ENCODE measurements at places on chromosomes 4 and X.

DNA sequence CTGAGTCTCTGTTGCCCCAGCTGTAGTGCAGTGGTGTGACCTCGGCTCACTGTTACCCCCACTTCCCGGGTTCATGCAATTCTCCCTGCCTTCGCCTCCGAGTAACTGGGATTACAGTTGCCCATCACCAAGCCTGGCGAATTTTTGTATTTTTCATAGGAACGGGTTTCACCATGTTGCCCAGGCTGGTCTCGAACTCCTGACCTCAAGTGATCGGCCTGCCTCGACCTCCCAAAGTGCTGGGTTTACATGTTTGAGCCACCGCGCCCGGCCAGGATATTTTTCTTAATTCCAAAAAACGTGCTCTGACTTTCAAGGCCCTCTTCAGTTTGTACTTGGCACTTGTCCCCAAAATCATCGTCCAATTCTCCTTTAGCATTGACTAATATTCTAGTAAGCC lies 129.2 kb upstream of the EPHA5 start:
- DNase-seq, result no peak

GRCh38 chrX:15849555-15849954 lies 5.1 kb downstream of the AP1S2 start:
- no peak for DNase-seq

GRCh38 chrX:129115935-129116334 lies 407.4 kb downstream of the SMARCA1 start:
- no peak for DNase-seq

GRCh38 chrX:70088751-70089150 lies 26.5 kb downstream of the OTUD6A start:
- no peak for DNase-seq

DNA sequence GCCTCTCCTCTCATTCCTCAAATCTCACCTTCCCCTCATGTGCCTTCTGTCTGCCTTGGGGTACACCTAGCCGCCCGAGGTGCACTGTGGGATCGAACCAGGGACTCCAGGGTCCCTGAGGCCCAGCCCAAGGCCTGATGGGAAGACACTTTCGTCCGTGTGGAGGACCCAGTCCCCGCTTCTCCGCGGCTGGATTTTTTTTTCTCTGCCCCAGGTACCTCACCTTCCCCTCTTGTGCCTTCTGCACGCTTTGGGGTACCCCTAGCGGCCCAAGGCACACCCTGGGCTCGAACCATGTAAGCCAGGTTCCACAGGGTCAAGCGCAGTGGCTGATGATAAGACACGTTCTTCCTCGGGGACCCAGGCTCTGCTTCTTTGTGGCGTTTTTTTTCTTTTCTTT lies 530.7 kb downstream of the CWH43 start:
- no peak for DNase-seq

DNA sequence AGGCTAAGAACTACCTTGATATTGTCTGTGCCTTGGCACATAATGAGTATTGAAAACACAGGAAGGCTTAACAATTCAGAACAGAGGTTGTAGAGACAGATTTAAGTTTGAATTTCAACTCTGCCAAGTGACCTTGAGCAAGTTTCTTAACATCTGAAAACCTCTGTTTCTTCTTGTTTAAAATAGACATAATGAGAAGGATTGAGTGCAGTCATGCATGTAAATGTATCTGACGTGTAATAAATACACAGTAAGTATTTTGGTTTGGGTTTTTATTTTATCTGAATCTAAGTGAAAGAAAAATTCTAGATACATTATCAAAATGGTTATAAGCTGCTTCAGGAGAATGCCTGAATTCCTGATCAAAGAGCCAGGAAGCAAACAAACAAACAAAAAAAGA lies 111.9 kb downstream of the ANXA5 start:
- no peak for DNase-seq

GRCh38 chrX:45794995-45795337 lies 594.3 kb upstream of the DIPK2B start:
- no peak for DNase-seq

DNA sequence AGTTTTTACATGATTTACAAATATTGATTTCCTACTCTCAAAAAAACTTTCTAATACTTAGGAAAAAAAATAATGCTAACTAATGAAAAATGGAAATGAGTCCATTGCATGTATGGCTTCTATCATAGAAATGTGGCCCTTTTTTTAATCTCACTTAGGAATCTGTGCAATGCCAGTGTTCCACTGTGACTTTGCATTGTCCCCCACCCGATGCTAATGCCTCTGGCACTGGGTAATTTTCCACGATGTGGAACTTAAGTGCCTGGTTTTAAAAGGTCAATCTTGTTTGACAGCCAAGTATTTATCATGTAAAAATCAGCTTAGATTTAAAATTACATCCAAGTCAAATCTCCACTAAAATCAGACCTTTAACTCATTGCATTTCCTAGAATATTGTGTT lies 53.1 kb downstream of the SPATA4 start:
- DNase-seq, result no peak

DNA sequence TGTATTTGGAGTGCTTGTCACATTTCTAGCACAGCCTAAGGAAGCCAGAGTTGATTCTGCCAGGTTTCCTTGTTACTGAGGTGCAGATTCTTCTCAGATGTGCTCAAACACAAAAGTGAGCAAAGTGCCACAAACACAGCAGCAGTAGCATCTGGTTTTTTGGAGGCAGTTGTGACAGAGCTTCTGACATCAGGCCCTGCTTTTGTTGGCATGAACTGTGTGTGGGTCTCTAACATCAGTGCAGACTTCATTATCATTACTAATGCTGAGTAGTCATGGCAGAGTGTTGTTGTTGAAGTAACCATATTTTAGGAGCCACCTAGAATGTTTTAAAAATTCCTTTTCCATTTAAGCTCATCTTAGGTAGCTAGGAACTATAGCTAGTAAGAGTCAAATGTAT lies 656.6 kb downstream of the ANKRD50 start:
- no peak for DNase-seq

DNA sequence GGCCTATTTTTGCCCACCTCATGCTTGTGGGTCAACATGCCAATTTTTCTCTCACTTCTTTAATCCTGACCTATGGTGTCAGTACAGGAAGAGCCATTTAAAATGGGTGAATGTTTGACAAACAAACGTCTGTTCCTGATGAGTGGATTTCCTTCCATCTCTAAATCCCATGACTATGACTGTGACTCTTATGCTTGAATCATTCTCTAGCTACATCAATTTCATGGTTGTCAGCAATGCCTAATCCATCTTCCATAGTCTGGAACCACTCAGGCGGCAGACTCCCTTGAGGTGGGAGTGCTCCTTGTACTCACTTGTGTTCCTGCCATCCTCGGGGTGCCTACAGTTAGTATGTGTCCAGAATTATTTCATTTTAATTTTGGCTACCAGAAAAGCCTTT lies 194.9 kb upstream of the RPS6KA3 start:
- no peak for DNase-seq

GRCh38 chrX:129523079-129523911 lies at the start of gene SMARCA1:
Gene SMARCA1, minus strand, starts transcription at chrX:129523490. Its CDS starts 120 bp downstream, at chrX:129523370.
- no peak for DNase-seq

DNA sequence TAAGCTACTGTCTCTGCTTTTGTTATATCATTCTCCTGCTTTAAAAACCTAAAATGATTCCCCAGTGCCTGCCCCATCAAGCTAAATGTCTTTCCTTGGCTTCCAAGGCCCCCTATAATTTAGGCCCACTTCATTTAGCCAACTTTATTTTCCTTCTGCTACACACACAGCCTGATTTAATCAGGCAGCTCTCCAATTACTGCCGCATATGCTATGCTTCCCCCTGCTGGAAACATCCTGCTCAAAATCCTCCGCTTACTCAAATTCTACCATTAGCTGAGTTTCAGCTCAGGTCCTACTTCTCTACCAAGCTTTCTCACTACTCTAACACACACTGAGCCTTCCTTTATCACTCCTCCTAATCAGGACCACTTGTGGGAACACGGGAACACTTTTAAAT lies 17.0 kb downstream of the LAMP2 start:
- DNase-seq, result no peak

- no peak for DNase-seq
Measured at GRCh38 chr4:109671350-109671749, 31.9 kb downstream of the CASP6 start.

DNA sequence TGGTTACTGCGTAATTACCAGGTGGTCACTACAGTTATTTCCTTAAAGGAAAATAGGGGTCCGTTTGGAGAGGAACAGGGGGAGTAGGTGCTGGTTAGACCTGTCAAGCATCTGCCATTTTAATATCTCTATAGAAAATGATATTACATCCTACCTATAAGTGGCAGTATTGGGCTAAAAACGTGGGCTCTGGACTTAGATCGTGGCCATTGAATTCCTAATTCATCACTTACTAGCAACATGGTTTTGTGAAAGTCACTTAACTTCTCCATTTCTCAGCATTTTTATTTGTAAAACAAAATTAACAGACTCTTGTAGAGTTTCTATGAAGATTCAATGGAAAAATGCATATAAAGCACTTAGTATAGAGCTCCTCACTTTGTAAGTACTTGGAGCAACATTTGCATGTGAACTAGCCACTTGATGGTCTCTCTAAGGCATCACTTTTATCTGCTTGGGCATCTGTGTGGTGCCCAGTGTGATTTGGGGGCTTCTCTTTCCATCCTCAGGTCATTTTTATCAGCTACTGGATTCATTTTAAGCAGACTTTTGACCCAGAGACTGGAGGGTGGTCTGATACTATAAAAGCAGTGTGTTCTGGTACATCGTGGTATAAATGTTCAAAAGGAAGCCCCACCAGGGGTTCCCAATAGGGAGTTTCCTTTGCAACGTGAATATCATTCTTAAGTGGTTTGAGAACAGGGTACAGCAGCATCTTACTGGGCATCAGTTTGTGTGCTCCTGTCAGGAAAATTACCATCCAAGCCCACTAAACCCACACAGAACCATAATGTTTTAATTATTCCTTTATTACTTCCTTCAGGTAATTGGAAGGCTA lies 42.7 kb upstream of the RASSF6 start:
- DNase-seq, result no peak

DNA sequence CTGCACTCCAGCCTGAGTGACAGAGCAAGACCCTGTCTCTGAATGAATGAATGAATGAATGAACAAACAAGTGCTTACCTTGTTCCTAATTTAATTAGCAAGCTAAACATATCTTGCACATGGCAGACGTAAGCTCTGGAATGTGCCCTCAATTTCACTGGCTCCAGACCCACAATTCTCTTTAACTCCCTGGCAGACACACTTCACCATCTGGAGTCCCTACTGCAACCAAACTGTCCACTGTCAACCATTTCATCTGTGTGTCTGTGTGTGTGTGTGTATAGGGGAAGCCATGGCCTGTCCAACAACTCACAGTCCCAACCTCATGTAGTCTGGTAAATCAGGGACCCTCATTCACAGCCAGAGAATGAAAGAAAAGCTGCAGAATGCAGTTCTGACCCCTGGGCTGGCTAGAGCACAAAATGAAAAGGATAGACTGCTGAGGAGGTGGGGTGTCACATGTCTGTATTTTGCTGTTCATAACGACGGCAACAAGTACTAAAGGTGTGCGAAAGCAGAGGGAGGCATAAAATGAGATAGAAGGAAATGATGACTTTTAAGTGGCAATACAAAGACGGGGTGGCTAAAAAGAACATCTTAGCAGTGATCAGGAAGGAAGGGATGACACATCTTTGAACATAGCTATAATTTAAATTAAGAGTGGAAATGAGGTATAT lies 114.1 kb downstream of the TSPAN5 start:
- DNase-seq, result no peak

DNA sequence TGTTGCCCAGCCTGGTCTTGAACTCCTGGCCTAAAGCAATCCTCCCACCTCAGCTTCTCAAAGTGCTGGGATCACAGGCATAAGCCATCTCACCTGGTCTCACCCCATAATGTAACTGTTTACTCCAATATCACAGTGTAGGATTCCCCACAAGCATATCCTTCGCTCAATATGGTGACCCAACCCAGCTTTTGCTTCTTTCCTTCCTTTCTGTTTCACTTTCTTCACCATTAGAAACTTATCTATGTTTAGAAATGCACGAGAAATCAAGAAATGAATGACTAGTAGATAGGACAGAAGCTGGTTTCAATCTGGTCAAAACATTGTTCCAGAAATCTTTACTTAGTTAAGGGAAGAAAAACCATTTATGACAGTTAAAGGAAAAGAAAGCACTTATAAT lies 18.9 kb downstream of the TSPAN5 start:
- no peak for DNase-seq

- no peak for DNase-seq
Measured at GRCh38 chr4:165757451-165757850, 115.6 kb upstream of the TLL1 start.

DNA sequence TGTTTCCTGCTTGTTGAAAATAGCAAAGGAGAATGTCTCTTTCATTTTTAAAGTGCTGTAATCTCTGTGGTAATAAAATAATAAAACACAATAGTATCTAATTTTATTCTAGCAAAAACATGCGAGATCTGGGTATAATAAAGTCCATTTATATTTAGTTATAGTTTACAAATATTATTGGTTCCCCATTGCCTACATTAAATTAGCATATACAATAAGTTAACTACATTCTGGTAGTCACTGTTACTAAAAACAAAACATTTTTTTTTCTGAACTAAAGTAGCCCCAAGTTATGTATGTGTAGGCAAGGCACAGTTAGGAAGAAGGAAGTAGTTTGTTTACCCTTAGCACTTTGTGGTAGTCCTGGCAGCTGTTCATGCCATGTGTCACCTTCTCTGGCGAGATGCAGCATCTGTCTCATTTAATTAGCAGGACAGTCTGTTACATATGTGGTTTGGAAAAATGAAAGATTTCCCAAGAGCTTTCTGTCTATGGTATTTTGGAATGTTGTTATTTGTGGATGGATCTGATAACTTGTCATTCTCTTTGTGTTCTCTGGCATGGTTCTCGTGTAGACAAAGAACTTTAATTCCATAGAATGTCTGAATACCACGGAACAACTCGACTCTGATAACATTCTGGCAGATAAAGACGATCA lies 231.3 kb upstream of the PITX2 start:
- DNase-seq, result no peak

DNA sequence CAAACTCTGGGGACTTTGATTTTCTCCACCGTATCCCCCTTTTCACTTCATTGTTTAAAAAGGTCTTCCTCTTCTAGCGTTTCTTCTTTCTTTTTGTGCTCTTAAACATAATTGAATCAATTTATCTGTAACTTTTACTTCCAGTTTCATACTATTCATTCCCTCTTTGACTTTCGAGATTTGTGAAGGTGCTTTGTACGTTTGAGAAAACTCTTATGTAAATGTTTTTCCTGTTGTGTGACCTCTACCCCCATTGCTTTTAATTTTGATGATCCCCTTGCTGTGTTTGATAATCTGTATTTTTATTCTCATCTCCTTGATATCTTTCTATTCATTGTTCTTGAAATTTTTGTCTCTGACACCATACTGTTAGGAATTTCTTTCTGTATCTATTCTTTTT lies 4.8 kb downstream of the USP38 start:
- no peak for DNase-seq

GRCh38 chrX:43870758-43871419 lies 11.4 kb downstream of the MAOB start:
- no peak for DNase-seq

GRCh38 chrX:18964026-18964425 lies 19.9 kb downstream of the PHKA2 start:
- DNase-seq, result no peak

GRCh38 chrX:65689377-65689776 lies 21.9 kb downstream of the MSN start:
- no peak for DNase-seq

GRCh38 chr4:26116057-26116456 lies 202.0 kb downstream of the SMIM20 start:
- no peak for DNase-seq

- DNase-seq, result peak; percentile 37
Measured at GRCh38 chr4:145936142-145936996, 2.3 kb downstream of the ZNF827 start.

- no peak for DNase-seq
Measured at GRCh38 chr4:141047228-141047884, 85.9 kb downstream of the RNF150 start.
